ENCODE measurements at places on chromosomes 3 and 15. TPM values are rescaled to one million over a fixed set of nuclear protein-coding genes. Genes with fewer than 3 reads are reported as not detected.

DNA sequence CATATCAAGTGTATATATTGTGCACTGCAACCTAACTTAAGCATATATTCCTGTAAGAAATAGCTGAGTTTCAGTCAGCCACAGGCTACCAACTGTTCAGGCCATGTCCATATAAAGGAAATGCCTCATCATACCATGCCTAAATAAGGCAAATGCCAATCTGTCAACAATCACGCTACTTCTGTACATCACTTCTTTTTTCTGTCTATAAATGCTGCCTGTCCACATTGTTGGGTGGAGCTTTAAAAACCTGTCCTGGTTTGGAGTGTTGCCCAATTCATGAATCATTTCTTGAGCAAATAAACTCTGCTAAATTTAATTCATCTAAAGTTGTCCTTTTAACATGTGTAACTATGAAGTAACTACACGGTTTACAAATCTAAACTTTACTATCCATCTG, 1091.9 kb downstream of the NSUN3 start:
- no peak for DNase-seq

- no peak for DNase-seq
Observed at GRCh38 chr3:32780071-32780734, 37.6 kb upstream of the TRIM71 start.

The PLD1 gene
- total RNA-seq: 94.7 TPM

The RARRES1 gene
- total RNA-seq: 1.1 TPM

GRCh38 chr3:144413068-144413467, 441.4 kb downstream of the DIPK2A start:
- no peak for DNase-seq

The MUSTN1 gene
- 15.7 TPM for total RNA-seq

The SV2B gene
- 3.5 TPM for total RNA-seq

The SNTN gene
- total RNA-seq: not detected

GRCh38 chr15:99158626-99159412, 53.9 kb downstream of the SYNM start:
- no peak for DNase-seq

GRCh38 chr3:76096036-76096435, 310.7 kb upstream of the ZNF717 start:
- no peak for DNase-seq
